ENCODE measurements at places on chromosomes 2 and 18. TPM values are rescaled to one million over a fixed set of nuclear protein-coding genes. Genes with fewer than 3 reads are reported as not detected.

The GAREM2 gene
- 0.54 TPM for total RNA-seq

GRCh38 chr2:152037743-152038435, 61.0 kb downstream of the CACNB4 start:
- DNase-seq: no peak

DNA sequence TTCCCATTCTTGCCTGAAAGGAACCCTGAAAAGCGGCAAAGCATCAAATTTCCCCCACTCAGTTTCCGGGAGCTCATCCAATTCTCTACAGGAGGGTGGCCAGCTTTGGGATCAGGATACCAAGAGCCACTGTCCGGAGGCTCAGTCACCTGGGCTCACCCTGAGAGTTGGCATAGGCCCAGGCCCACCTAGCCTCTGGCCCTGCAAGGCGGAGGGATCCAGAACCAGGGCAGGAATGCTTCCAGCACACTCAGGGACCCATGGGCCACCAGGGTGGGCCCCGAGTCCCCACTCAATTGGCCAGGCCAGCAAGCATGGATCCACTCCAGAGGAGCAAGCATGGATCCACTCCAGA, 432.9 kb upstream of the MYT1L start:
- DNase-seq: no peak

- no peak for DNase-seq
Observed at GRCh38 chr18:35933982-35934381, 38.5 kb upstream of the RMP24 start.

DNA sequence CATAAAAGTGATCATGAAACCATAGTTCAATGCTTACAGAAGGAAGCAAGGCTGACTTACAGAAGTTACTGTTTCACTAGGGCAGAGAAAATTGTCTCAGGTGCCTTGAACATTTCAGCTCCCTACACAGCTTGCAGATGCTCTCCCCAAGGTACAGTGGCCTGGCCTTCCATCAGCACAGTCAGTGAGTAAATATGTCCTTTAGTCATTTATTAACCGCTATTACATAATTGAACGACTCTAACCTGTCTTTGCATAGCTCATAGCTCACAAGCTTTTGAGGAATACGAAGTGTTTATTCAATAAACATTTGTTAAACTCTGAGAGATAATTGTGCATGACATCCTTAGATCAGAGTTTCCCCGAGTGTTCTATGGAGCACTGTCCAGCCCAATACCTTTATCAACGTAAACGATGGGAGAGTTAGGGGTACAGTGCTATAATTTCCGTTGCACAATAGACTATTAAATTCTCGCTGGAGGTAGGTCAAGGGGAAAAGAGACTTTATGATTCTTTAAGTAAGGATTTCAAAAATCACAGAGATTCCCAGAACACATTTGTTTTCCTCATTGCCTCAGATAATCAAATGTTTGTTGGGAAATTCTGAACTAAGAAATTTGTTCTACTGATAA, 677.8 kb downstream of the TSN start:
- no peak for DNase-seq

DNA sequence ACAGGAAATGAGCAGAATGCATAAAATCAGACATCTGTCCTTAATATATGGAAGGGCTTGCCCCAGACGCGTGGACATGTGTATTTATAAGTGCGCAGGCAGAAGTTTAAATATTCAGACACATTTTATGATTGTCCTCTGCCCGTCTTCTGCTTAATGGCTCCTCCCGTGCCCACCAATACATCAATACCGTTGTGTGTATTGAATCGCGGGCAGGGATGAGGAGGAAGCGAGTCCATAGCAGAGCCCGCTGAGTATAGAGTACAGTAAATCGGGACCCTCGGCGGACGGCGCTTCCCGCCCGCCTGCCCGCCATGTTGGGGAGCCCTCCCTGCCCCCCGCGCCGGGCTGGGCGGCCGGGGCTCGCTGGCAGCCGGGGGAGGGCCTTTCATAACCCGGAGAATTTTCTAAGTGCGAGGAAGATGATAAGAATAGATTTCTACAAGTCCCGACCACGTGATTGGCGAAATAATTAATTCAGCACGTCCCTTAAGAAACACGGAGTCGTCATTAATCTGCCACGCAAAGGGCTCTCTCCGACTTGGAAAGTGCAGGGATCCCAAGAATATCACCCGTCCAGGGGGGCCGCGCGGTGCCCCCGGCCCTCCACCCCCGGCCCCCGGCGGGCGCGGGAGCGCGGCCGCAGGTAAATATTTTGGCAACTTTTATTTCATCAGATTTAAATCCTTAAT, at the start of gene HOXD3:
Gene HOXD3, plus strand, starts transcription at position 501 of the 692 bp plus-strand sequence. CDS start 11,808 bp downstream, outside the sequence.
- DNase-seq: no peak

GRCh38 chr2:223113161-223113560, 61.2 kb downstream of the KCNE4 start:
- no peak for DNase-seq

- no peak for DNase-seq
Observed at GRCh38 chr18:36887864-36888263, 58.9 kb downstream of the KIAA1328 start.

The SPC25 gene
- total RNA-seq: 0.27 TPM

The IGFBP5 gene
- total RNA-seq: under 0.01 TPM

- no peak for DNase-seq
Observed at GRCh38 chr18:8153887-8154583, 455.2 kb upstream of the RAB12 start.

The POU3F3 gene
- total RNA-seq: not detected

GRCh38 chr2:204129591-204130294, 193.2 kb downstream of the ICOS start:
- DNase-seq: no peak

GRCh38 chr2:128600581-128601297, 282.1 kb upstream of the HS6ST1 start:
- DNase-seq: peak; percentile 3

The DSG4 gene
- not detected for total RNA-seq

DNA sequence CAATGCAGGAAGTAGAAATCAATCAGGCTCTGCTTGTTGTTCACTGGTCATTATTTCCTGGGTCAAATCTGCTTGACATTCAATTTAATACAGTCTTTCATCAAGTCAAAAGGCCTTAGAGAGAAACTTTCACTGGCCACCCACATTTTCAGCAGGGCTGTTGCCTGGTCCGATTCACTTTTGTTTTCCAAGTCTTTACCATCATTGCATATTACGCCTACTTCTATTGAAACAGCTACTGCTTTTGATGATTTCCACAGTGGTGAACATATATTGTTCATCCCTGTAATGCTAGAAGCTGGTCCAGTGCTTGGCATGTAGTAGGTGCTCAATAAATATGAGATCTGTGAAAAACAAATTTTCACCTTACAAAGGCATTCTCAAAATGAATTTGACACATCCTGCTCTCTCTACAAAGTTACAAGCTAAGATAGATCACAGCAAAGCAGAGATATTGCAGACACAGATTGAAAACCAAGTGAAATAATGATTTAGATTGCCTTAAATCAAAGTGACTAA, 600.1 kb downstream of the ARHGAP15 start:
- no peak for DNase-seq

DNA sequence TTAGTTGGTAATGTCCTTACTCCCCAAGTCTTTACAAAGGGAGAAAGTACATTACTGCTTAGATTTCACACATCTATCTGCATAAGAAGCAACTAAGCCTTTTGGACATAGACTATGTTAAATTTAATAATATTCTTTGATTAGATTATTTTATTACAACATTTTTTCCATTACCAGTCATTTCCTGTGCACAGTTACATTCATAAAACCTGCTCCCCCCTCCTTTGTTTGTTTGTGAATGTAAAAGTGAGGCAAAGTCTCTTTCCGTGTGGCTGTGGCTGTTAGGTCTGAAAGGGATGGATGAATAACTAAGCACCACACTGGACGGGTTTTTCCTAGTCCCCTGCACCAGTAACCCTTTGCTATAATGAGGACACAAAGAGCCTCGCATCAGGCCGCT, 9.6 kb downstream of the PTGR3 start:
- no peak for DNase-seq

All from hematopoietic multipotent progenitor cell (in vitro differentiated cells).